NCI-H748 treated with DMSO at 0.1 percent for 48 hours (cell line): ENCODE measurements at places on chromosomes 6 and 20.
A peak's percentile ranks its signal among the peaks of the same experiment; 100 is the strongest.

DNA sequence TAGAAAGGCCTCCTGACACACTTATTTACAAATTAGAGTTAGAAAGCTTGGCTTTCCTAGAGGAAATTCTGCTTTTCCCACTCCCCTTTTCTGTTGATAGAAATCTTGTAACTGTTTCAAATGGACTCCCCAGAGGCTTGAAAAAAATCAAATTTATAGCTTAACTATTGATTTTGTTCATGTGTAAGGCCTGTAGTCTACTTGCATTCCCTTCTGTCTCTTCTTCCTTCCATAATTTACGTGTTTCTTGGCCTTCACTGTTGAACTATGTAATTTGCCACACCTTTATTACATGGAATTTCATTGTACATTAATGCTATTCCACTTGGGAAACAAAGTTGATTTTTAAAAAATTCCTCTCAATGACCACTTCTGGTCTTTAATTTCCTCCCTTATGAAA, 81.4 kb downstream of the LAMP5 start:
- no peak for DNase-seq

DNA sequence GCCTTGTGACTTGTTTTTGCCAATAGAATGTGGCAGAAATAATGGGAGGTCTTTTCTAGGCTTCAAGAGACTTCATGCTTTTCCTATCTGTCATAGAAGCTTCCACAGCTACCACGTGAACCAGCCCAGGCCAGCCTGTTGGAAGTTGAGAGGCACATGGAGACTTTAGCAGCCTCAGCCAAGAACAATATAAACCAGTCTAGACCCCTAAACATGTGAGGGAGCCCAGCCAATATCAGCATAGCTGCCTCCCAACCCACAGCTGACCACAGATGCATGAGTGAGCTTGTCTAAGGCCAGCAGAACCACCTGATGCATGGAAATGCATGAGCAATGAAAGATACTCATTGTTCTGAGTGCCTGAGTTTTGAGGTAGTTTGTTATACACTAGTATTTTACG, 540.7 kb upstream of the BTBD3 start:
- no peak for DNase-seq

- no peak for DNase-seq
Observed at GRCh38 chr20:23283096-23283850, 67.3 kb upstream of the NXT1 start.

GRCh38 chr6:110331816-110332215, 26.3 kb downstream of the METTL24 start:
- no peak for DNase-seq

GRCh38 chr20:44532981-44533331, 11.1 kb upstream of the SERINC3 start:
- DNase-seq, result no peak

GRCh38 chr6:5025911-5026819, 22.3 kb upstream of the RPP40 start:
- peak; percentile 35 for DNase-seq

DNA sequence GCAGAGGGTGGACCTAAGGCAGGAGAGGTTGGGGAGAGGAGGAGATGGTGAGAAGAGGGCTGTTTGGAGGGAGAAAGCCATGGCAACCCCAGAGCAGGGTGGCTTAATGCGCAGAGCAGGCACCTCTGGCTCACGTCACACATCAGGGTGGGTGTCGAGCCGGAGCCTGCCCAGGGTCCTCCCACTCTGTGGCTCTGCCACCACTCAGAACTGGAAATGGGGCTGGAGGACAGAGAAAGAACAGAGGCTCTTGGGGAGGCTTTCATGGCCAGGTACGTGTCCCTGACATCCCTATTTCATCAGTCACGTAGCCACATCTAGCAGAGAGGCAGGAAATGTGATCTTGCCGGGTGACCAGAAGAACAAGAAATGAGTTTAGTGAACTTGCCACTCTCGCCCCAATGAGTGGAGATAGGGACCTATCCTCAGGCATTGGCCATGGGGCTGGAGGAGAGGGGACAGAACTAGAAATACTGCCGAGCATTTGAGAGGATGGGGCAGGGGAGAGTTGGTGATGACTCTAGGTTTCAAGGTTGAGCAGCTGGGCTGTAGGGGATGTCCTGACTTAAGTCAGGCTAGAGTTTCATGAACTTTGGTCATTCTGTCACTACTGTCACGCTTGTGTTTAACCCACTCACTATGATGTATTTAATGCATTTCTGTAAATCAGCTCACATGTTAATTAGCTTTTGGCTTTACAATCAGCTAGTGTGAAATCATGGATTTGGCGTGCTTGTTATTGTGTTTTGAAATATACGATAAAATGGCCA, 52.7 kb downstream of the CDH26 start:
- DNase-seq, result no peak

- no peak for DNase-seq
Observed at GRCh38 chr20:58432186-58432954, 43.3 kb downstream of the VAPB start.

DNA sequence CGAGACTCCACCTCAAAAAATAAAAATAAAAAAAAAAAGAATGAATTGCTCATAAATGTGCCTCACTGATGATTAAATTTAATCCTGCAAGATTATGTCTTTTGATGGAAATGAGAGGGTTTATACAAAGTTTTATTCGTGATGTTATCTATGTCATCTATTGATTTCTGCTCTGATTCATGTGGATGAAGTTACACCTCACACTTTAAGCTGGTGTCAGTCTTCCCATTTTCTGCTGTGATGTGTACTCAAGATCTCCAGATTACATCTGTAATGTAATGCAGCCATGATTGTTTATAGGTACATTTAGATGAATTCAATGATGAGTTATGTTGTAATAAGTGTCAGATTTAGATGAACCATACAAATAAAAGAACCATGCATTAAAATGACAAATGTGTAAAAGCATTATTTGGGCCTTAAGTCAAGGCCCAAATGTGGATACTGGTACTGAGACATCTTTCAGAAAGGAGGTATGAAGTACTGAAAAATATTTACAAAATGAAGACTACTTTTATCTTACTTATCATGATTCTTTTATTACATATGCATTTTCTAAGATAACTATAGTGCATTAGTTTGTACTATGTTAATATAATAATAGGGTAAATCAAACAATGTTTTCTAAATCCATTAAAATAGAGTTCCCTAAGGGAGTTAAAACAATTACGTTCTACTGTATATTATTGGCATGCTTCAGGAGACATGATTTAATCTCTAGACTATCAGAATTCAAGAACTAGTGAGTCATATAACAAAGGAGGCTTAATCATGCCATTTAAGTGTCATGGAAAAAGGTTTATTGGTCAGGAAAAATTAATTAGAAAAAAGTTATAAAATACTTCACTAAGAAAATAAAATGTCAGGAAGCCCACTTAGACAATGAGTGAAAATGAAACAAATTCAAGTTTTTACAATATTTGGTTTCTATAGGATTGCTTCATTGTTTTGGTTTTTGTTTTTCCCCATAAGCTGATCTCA, 34.5 kb downstream of the HCRTR2 start:
- no peak for DNase-seq

- no peak for DNase-seq
Observed at GRCh38 chr20:6299456-6299855, 176.6 kb upstream of the FERMT1 start.

DNA sequence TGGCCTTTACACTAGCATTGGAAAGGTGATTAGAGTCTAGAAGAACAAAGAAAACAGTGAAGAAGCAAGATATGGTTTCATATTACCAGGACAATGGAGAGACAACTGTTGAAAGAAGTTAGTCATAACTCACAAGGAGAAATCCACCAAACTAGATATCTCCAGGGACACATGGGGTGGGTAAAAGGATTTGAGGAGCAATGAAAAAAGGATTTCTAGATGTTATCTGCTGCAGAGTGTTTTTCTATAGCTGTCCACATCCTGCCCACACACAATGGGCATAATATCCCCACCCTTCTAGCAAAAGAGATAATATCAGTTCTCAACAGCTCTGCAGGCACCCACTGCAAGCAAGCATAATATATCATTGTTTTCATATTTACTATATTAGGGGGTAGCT, 303.1 kb downstream of the HAO1 start:
- no peak for DNase-seq

DNA sequence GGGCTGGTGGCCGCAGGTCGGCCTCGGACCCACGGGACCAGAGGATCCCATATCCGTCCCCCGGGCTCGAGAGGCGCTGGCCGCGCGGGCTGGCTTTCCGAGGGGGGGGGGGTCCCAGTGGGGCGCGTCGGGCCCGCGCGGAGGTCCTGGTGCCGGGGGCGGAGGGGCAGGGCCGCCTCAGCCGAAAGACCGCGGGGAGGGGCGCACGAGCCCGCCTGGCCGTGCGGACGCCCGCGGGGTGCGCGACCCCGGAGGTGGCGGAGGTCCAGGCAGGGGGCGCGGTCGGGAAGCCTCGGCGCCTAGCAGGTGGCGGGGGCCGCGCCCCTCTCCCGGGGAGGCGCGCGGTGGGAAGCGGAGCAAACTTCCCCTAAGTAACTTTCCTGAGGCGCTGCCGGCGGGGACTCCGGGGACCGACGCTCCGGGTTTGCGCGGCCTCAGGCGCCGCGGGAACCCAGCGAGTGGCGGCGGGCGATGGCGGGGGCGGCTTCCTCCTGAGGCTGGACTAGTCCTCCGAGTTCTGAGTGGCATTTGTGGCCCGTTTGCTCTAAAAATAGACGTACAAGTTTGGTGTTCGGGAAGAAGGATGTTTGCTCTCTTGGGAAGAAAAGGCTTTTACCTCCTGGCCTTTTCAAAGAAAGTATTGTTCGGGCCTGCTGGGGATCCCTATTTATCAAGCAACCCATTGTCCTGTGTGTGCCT, 26.5 kb upstream of the BTBD3 start:
- peak; percentile 68 for DNase-seq

GRCh38 chr20:47956268-47956995, 171.2 kb upstream of the SULF2 start:
- DNase-seq, result no peak

DNA sequence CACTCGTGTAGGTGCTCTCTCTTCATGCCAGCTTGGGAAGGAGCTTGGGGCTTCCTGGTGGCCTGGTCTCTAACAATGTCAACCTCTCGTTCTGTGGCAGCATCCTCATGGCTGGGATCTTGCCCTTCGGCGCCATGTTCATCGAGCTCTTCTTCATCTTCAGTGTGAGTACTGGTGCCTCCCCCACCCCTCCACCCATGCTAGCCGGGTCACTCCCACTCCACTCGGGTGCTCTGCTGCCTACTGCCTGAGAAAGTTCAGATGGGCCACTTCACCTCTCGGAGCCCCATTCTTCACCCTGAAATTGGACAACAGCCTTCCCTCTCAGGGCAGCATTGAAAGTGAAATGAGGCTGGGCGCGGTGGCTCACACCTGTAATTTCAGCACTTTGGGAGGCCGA, 48.8 kb downstream of the TM9SF4 start:
- DNase-seq, result no peak

- DNase-seq, result no peak
Observed at GRCh38 chr6:73801652-73802268, 105.8 kb downstream of the CD109 start.

DNA sequence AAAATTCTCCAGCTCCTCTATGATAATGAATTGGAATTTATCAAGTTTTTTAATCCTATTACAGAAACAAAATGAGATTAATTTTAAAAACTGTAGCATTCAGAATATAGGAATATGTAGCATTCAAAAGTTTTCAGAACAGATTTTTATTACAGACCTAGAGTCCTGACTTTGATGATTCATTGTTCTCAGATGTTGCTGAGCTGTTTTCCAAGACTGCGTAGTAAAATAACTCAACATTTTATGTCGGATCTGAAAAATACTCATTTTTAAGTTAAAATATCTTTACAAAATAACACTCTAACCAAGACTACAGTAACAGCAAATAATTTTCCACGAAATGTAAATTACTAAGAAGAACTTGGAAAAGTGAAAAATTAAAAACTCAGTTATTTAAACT, 67.1 kb downstream of the SYCP2 start:
- no peak for DNase-seq

- no peak for DNase-seq
Observed at GRCh38 chr6:170036916-170037315, 254.0 kb downstream of the DLL1 start.

DNA sequence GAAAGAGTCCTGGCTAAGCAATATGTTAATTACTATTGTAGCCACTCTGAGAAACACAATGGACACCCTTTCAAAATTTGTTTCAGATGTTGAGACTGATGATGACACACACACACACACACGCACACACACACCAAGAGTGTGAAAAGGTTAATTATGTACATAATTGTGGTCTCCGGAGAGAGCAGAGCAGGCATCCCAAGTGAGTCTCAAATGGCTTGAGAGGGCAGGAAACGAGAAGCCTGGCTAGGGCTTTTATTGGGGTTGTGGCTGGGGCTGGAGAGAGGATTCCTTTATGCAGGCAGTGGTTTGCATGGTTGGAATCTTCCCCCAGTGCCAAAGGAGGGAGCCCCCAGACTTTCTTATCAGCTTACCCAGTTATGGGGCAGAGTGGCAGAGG, 38.2 kb upstream of the NKX2-4 start:
- DNase-seq, result no peak

GRCh38 chr20:31934491-31934890, 17.4 kb downstream of the PDRG1 start:
- no peak for DNase-seq

DNA sequence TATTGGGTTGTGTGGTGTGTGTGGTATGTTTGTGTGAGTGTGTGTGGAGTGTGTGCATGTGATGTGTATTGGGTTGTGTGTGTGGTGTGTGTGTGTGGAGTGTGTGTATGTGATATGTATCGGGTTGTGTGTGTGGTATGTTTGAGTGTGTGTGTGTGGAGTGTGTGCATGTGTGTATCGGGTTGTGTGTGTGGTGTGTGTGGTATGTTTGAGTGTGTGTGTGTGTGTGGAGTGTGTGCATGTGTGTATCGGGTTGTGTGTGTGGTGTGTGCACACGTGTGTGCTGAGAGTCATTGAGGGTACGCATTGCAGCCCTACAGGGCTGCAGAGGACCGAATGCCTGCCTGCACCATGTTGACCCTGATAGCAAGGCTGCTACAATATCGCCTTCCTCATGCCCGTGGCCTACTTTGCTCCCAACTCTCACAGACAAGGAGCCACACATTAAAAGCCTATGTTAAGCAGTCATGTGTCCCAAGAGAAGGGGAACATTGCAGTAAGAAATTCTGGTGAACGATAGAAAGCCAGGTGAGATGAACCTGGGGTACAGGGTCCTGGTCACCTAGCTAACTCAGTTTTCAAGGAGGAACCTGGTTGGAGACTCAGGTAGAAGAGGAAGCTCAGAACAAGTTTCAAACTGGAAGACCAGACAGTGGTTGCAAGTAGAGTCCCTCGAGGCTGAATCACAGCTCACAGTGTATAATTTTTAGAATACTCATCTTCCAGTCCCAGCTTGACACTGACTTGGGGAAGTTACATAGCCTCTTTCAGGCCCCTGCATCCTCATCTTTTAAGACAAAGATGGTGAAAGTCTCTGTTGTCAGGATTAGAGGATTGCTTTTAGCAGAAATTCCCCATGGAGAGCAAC, 45.7 kb upstream of the TMEM170B start:
- DNase-seq, result no peak

- no peak for DNase-seq
Observed at GRCh38 chr6:112243861-112244827, 10.2 kb downstream of the LAMA4 start.

GRCh38 chr6:43774776-43775534, 4.9 kb downstream of the VEGFA start:
- no peak for DNase-seq

GRCh38 chr6:142925575-142926110, 19.3 kb downstream of the HIVEP2 start:
- no peak for DNase-seq

- DNase-seq, result no peak
Observed at GRCh38 chr6:106536357-106536756, 92.9 kb downstream of the RTN4IP1 start.
